CD4-positive, alpha-beta T cell (primary cell): ENCODE measurements at places on chromosomes 1 and 21. TPM values are rescaled to one million over a fixed set of nuclear protein-coding genes. Genes with fewer than 3 reads are reported as not detected.
A peak's percentile ranks its signal among the peaks of the same experiment; 100 is the strongest.

The CRYAA gene
- not detected for total RNA-seq

The PTPRC gene
- total RNA-seq, result 698 TPM

The KRTAP7-1 gene
- total RNA-seq, result not detected

The CLIC6 gene
- total RNA-seq, result 0.14 TPM

The GPR89A gene
- 25.2 TPM for total RNA-seq

The KRTAP24-1 gene
- total RNA-seq, result not detected

The NPL gene
- total RNA-seq, result 0.63 TPM

- no peak for DNase-seq
Measured at GRCh38 chr1:43277116-43277876, 7.5 kb downstream of the TMEM125 start.

GRCh38 chr1:30850607-30851006 lies 58.0 kb downstream of the SDC3 start:
- DNase-seq, result no peak

DNA sequence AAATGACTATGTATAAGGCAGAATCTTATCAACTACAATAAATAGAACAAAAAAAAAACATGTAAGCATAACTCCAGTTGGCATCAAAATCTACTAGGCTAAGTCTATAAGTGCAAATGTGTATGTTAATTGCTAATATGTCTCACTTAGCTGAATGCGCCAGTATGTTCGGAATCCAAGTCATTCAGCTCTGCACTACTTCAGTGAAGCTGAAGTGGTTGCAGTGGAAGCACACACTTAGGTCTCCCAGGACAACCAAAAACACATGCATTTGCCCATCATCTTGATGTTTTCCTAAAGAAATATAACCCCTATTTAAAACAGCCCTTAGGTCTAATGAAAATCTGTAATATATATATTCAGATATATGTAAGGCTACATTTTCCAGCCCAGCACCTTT lies 41.0 kb upstream of the RGS2 start:
- DNase-seq, result no peak

- no peak for DNase-seq
Measured at GRCh38 chr1:36594023-36594422, 111.3 kb upstream of the CSF3R start.

- DNase-seq, result no peak
Measured at GRCh38 chr21:30605968-30606367, 5.1 kb downstream of the KRTAP22-1 start.

- DNase-seq, result no peak
Measured at GRCh38 chr1:189708674-189709073, 769.0 kb downstream of the BRINP3 start.

GRCh38 chr1:232225336-232226131 lies 404.4 kb downstream of the SIPA1L2 start:
- no peak for DNase-seq

DNA sequence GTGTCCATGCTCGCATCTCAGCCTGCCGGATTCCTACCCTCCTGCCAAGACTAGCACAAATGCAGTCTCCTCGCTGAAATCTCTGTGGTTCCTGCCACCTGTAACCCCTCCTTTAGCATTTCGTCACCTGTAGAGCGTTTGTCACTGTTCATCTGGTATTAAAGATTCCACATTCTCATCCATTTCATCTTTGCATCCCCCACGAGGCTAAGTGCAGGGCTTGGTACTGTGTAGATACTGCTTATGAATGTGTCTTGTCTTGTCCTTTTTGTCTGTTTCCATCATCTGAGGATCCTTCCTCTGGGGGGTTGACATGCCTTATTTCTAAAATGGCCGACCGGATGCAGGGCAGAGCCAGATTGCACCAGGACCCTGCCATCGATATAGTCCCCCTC lies 53.7 kb upstream of the DNAJC6 start:
- DNase-seq, result no peak

DNA sequence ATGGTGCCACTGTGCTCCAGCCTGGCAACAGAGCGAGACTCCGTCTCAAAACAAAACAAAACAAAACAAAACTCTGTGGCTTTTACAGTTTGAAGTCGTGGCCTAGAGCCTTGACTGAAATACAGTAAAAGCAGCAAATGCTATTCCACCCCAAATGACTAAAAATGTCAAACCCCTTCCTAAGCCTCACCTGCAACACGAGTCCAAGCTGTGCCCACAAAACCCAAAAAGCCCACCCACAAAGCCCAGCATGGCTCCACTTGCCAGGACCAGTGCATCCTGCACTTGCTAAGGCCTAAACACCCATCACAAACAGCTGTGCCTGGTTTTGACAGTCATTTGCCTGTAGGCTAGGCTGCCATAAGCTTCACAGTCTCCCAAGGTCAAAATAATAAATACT lies 21.3 kb downstream of the VAV3 start:
- DNase-seq, result no peak

- no peak for DNase-seq
Measured at GRCh38 chr21:43712268-43712942, 6.5 kb upstream of the PDXK start.

DNA sequence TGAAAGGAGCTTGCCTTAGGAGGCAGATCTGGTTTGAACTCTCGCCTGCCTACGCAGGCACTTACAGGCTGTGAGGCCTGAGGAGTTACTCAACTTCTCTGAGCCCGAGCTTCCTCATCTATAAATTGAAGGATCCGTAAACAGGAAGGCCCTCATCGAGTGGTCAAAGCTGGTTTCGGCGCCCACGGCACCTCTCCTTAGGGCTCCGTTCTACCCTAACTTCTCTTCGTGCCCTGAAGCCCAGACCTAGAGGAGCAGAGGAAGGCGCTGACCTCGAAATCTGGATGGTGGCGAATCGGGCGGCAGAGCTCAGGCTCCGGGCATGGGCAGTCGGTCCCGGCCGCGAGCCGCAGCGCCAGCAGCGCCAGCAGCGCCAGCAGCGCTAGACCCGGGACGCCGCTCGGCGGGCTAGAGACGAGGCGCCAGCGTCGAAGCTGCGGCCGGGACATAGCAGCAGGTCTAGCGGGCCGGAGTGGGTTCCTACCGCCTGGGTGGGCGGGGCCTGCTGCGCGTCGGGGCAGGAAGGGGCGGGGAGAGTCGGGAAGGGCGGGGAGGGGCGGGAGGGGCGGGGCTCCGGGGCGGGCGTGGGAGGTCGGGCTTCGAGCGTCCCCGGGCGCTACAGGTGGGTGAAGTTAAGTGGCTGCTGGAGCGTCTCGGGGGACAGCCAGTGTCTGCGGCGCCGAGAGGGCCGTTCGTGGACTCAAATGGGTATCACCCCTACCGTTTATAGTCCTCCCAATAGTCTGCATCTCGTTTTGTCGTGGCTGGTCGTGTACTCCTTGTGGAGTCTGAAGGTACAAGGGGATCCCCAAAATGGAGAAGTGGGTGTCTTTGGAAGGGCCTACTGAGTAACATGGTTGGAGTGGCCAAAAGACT lies at the start of gene CTBS:
CTBS (minus strand) TSS at position 474 of the 876 bp plus-strand sequence; CDS start at position 449, 25 bp downstream.
- DNase-seq, result peak; percentile 82

DNA sequence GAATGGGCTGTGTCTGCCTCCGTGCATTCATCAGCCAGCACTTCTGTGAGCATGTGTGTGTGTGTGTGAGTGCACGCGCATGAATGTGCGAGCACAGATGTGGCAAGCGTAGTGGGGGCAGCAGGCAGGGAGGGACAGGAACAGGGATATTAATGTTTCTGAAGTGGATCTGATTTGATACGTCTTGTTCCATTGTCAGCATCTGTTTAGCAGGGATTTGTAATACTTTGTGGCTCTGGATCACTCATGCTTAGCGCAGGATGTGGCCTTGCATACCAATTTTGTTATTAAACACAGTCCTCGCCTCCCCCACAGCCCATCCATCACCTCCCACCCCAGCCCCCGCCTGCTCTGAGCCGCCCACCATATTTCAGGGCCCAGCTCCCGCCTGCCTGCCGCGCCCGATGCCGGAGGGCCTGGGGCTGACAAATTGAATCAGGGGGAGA lies 52.4 kb downstream of the TMEM53 start:
- no peak for DNase-seq
